ENCODE measurements at places on chromosomes 2 and 18.
A peak's percentile ranks its signal among the peaks of the same experiment; 100 is the strongest.

DNA sequence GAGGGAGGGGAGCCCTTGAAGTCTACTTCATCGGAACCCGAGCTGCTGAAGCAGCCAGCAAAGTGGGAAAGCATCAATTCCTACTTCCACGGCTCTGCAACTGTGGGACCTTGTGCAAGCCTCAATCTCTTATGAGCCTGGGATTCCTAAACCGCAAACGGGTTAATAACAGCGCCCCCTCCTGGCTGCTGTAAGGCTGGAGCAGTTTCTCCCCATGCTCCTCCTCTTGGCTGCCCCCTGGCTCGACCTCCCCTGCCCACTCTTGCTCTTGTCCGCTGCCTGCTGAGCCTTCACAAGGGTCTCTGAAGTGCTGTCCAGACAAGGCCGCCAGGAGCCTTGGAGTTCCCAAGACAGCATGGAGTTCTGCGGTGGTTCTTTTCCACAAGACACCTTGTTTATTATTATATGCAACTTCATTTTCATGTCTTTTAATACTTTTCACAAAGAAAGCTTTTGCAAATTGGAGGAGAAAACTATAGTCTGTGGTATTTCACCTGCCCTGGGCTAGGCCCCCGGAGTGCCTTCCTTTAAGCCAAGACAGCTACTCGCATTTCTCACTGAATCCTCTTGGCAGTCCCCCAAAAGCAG, 157.2 kb downstream of the DDX1 start:
- DNase-seq = peak; percentile 63

- no peak for DNase-seq
Measured at GRCh38 chr2:192236136-192236535, 41.4 kb upstream of the TMEFF2 start.

DNA sequence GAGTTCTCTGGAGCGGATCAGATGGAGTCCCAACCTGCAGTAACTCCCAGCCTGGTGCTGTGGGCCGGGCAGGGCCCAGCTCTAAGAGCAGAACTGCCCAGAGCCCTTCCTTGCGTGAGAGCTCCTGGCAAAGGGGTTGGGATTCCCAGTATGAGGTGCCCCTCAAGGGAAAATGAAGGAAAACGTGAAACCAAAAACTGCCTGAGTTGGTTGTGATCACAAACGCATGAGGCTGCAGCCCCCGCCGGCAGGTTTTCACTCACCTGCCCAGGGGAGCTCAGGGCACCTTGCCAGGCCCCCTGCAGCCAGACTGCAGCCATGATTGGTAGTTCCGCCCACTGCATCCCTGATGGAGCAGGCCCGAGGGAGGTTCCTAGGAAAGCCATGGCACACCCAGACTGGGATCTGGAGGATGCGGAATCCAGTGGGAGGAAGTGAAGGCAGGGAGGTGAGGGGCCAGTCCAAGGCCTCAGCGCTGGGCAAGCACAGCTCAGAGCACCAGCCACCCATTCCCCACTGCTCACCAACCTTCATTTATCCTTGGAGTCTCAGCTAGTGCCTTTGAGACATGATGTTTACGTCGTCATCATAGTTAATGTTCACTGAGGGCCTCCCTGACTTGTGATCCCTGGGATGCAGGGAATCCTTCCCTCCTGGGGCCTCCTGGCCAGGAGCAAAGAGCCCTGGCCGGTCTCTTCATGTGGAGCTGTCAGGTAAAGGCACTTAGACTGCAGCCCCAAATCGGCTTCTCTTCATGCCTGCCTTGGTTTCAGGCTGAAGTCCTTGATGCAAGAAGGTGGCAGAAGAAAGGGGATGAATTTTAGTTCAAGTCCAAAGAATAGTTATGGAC, 103.2 kb downstream of the INHBB start:
- DNase-seq = no peak

DNA sequence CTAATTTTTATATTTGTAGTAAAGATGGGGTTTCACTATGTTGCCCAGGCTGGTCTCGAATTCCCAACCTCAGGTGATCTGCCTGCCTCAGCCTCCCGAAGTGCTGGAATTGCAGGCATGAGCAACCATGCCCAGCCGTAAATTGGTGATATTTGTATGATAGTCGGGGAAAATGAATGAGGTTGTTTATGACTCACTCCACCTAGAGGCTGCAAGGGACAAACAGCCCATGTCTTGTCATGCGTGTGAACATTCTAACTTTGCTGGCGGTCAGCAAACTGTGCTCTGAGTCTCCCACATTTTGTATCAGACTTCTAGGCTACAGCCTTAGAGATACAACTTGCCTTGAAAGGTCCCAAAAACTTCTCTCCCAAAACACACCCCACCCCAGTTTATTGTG, 133.5 kb upstream of the DTNA start:
- DNase-seq = no peak

- DNase-seq = no peak
Measured at GRCh38 chr2:138207074-138207930, 243.0 kb downstream of the HNMT start.

- no peak for DNase-seq
Measured at GRCh38 chr2:240873805-240874714, 5.4 kb downstream of the AGXT start.

GRCh38 chr18:76252880-76253279, 242.2 kb downstream of the ZNF516 start:
- DNase-seq = no peak

DNA sequence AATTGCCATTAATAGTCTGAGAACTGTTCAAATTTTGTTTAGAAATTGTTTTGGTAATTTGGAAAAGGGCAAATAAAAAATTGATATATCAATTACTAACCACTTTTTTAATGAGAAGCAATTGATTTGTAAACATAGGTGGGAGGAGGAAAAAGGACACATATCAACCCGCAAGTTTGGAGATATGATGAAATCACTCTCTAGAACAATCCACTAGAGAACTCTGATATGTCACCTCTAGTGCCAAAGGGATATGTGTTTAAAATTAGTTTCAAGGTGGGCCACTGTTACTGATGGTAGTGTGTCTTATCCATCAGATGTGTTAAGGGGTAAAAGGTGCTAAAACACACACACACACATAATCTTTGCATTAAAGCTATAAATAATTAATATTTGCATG, 16.6 kb downstream of the IFIH1 start:
- no peak for DNase-seq

GRCh38 chr2:241052677-241053360, 49.3 kb downstream of the MTERF4 start:
- DNase-seq = no peak

DNA sequence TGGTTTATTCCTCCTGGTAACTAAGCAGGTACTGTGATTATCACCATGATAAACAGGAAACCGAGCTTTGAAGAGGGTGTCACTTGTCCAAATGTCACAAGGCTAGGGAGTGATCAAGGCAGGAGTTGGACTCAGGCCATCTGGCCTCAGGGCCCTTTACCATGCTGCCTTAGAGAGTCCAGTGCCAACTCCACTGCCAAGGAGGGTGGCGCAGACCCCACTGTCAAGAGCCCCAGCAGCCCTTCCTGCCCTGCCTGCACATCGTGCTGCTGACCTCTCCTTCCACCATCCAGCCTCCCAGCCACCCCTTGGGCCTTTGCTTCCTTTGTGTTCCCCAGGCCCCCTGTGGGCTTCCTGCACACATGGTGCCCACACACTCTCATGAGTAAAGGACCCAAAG, 48.3 kb downstream of the TNS1 start:
- no peak for DNase-seq

GRCh38 chr2:19124135-19124534, 234.3 kb downstream of the OSR1 start:
- no peak for DNase-seq

DNA sequence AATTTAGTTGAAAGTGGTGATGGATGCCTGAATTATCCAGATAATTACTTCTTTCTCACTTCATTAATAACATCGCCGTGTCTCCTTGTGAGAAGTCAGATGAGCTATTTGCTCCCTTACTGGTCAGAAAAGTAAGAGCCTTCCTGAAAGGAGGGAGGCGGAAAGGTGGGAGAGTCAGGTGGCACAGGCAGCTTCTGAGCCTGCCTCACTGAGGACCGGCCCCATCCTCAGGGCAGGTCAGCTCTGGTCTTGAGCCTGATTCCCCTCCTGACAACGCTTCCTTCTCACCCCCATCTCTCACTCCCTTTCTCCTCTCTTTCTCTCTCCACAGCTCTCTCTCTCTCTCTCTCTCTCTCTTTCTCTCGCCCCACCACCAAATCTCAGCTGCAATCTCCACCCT, 10.1 kb upstream of the APOB start:
- DNase-seq = no peak

GRCh38 chr2:40550085-40550484, 98.2 kb upstream of the SLC8A1 start:
- no peak for DNase-seq

DNA sequence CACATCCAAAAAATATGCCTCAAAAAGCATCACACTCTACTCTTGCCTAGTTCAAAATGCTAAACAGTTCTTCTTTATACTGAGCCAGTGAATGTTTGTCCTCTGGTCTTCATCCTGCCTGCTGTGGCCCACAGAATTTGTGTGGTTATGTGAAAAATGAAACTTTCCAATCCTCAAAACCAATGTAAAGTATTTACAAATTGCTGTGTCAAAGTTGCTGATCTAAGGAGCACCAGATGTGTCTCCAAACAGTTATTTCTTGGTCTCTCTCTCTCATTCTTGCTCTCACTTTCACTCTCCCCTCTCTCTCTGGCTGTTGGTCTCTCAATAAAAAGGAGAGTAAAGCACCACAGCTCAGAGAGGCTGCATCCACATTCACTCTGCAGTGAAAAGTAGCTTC, 23.0 kb downstream of the EPHA4 start:
- DNase-seq = no peak

DNA sequence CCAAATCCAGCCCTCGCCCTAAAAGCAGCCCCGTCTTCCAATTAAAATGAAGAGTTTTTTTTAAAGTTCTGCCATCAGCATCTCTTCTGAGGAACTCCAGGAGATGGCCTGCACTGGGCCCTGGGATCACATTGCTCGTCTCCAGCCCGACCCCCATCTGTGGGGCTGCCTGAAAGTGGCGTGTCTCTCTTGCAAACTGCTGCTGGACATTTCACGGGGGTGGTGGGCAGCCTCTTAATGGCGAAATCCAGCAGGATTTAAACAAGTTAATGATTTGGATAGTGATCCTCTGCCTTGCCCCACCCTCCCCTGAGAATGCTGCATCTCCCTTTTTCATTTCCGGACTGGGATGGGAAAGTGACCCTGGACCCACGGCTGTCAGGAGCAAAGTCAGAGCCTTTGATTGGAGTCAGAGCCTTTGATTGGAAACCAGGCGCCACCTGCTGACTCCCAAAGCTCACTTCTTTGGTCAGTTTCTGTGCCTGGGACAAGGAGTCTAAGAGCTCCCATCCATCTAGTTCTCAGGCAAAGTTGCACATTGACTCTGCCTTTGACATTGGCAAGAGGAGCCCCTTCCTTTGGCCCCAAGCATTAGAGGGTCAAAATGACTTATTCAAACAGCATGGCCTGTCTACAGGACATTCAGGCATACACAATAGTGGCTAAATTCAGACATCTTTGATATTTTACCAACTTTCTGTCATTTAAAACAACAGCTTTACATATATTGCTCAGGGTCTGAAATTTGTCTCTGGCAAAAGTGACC, 155.2 kb downstream of the SH3BP4 start:
- DNase-seq = peak; percentile 48

DNA sequence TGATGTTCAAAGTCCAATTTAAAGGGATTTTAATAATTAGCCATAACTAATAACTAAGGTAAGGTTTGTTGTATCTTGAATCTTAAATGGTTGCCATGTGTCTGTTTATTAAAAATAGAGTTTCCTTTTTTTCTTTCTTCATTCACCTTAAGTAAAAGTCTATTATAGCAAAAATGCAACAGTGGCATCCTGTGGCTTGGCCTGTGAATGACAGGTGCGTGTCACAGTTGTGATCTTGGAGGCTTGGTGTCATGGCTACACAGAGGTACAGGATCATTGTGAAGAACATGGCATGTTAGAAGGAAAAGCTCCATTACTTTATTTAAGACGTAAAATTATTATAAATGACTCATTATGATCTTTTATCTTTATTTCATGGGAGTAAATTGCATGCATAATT, 246.1 kb downstream of the BCL2 start:
- DNase-seq = peak; percentile 69

DNA sequence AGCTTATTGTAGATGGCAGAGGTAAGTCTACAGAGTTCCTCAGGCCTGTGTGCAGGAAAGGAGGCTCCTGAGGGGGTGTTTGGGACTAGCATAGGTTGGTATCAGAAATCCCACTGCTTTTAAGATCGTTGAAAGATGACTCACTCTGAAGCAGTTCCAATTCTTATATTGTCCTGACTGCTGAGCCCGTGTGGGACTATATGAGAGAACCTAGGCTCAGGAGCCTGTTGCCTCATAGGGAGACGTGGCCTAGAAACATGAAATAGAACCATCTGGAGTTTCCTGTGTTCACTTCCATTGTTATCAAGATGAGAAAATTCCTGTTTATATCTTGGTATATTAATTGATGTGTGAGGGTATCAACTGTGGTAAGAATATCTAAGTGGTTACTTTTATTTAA, 5.7 kb downstream of the CCT7 start:
- no peak for DNase-seq

DNA sequence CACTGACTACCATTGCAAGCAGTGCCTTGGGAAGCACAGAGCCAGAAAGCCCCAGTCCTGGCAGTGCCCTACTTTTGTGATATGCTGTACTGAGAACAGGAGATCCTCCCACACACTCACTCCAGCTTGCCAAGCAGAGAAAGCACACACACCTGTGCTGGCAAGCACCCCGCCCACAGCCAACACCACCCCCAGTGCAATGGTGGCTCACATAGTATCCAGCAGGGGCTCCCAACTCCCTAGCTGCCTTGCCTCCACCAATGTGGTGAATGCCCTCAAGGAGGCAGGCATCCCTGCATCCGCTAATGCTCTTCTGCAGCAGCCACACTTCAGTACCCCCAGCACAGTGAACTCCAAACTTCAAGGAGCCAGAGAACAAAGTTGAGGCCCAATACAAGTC, 1655.8 kb downstream of the SUCLG1 start:
- DNase-seq = no peak

DNA sequence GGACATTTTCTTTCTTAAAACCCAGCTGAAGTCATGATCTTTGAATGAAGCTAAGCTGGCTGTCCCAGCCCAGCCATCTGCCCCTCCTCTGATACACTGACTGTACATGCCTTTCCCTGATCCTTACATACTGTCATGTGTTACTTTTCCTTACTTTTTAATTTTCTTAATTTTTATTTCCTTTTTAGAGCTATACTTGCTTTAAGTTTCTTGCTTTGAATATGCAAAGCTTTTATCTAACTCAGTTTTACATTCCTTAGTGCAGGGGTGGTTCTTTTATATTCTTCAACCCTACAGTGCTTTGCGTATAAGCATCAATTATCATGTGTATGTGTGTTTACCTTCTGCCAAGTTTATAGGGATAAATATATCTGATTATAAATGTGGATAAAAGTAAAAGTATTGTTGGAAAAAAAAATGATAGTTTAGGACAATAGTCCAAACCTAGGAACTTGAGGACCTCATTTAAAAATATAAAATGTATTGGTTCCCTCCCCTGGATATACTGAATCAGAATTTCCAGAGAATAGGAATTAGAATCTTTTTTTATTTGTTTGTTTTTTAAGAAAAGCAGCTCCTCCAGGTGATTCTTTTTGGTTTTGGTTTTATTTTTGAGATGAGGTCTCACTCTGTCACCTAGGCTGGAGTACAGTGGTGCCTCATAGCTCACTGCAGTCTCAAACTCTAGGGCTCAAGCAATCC, 17.8 kb downstream of the DDX1 start:
- DNase-seq = no peak
